ENCODE measurements at places on chromosomes 16 and 17.

DNA sequence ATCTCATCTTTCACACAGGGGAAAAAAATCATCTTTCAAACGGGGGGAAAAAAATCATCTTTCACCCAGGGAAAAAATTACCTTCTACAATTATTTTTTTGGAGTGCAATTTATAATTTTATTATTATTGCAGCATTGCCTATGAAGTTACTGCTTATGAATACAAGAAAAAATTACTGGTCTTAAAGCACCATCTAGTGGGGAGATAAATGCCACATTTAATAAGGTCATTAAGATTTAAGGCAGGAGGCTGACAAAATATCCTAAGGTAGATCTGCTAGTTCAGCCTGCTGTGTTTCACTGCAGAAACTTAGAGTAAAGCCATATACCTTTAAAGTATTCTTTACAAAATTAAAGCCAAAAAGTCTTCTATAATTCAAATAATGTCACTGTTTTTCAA, 13.7 kb downstream of the SHCBP1 start:
- DNase-seq: no peak

DNA sequence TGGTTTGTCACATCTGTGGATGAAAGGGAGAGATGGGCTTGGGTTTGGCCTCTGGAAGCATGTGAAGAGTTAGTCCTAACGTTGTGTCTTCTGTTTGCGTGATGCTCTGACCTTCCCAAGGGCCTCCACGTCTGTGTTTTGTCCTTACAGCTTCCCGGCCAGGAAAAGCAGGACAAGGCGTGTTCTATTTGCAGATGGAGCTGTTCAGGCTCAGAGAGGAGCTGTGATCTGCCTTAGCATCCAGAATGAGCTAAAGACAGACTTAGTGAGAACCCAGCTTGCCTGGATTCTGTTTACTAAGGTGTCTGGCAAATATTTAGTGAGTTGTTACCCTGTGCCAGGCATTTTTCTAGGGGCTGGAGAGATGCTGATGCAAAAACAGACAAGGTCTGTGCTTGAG, 282.1 kb downstream of the CBLN1 start:
- no peak for DNase-seq

DNA sequence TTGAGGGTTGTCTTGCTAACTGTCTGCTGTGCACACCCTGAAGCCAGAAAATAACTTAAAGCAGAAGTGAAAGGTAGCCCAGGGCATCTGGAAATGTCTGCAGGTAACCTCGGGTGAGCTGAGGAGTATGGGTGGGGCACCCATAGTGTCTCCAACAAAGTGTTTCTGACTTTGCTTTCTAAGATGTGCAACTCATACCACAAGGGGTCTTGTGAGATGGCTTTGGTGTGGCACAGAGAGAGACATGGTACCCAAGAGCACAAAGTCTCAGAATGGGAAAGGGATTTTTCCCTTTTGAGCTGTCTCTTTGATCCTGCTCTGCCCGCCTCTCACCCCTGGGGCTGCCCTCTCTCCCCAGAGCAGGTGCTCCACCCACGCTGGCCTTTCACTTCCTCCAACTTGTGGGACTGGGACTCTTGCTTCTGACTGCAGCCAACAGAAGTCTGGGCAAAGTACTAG, 6.9 kb downstream of the CHD9 start:
- DNase-seq: no peak

- DNase-seq: no peak
Observed at GRCh38 chr17:55254375-55254774, 10.4 kb upstream of the HLF start.

DNA sequence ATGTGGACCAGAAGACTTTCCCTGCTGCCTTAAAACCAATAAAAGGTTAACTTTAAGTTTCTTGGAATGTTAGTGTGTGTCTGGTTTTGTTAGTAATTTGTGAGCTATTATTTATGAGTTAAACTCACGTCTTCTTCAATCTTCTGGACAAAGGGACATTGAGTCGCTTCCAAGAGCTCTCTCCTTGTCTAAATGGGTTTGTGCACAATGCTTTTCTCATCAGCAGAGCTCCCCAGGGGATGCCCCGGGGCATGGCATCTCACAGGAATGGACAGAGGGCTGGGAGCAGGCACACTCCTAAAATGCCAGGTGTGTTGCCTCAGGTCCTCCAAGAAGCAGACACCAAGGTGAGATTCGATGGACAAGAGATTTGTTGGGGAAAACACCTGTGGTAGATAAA, 90.5 kb downstream of the RGS9 start:
- no peak for DNase-seq

DNA sequence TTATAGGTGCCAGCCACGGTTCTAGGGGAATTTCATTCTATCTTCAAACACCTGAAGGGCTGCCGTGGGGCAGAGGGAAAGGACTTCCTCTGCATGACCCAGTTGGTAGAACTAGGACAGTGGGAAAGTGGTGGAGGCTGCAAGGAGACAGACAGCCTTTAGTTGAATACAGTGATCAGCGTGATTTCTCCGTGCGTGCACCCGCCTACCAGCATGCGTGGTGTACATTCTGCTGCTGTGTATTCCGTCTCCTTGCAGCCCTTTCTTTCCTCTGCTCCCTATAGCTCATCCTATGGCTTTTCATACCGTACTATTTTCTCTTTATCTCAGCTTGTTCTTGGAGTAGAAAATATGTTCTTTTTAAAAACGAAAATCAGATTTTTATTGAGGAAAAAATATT, 146.9 kb downstream of the MRM1 start:
- DNase-seq: no peak

DNA sequence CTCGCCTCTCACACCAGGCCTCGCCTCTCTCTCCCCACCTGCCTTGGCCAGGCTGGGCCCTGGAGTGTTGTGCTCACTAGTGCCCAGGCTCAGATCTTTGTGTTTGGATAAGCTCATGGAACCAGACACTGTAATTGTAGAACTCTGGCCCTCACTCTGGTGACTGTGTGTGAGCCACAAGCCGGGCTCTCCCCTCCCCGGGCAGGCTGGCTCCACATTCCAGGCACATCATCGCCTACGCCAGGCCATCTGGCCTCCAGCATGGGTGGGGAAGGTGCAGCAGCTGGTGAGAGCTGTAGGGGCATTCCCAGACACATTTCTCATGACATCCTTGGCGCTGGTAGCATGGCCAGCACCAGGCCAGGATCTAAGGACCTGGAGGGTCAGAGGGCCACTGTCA, 202.3 kb downstream of the RAB11FIP4 start:
- no peak for DNase-seq

- no peak for DNase-seq
Observed at GRCh38 chr17:2150806-2151205, 95.9 kb downstream of the HIC1 start.

- DNase-seq: no peak
Observed at GRCh38 chr16:31043898-31044481, 10.6 kb downstream of the STX4 start.

All from activated CD8-positive, alpha-beta memory T cell treated with anti-CD3 and anti-CD28 coated beads for 1 hour (primary cell).